ENCODE measurements at places on chromosomes 11 and 22.

- no peak for DNase-seq
Measured at GRCh38 chr11:18493310-18493709, 33.4 kb downstream of the TSG101 start.

DNA sequence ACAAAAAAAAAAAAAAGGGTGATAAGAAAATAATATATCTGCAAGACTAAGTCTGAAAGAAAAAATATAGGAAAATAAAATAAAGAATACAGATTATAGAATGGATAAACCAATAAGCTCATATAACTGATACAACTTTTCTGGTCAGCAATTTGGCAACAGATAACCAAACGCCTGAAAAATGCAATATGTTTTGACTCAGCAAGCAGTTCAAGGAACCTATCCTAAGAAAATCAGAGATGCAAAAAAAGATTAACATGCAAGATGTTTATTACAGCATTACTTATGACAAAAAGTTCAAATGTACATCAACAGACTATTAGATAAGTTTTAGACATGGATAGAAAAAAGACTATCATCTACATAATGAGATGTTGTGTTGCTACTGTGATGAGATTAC lies 27.1 kb upstream of the GAB2 start:
- DNase-seq = no peak

- DNase-seq = no peak
Measured at GRCh38 chr22:44802071-44802700, 49.8 kb downstream of the ARHGAP8 start.

DNA sequence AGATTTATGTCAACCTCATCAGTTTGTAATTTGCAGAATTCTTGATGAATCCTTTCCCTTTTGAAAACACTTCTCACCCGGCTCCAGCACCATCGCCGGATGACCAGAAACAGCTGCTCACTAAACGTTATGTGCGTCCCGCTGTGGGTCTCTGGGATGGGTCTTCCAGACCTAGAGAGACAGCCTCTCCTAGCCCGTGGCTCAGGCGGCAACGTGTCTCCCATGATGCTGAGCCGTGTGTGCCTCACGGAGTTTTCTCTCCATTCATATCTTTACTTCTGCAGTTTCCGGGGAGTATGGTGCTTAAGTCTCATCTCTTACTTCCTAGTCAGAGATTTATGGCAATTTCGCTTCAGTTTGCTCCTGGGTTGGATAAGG lies 25.0 kb upstream of the ACR start:
- DNase-seq = no peak

DNA sequence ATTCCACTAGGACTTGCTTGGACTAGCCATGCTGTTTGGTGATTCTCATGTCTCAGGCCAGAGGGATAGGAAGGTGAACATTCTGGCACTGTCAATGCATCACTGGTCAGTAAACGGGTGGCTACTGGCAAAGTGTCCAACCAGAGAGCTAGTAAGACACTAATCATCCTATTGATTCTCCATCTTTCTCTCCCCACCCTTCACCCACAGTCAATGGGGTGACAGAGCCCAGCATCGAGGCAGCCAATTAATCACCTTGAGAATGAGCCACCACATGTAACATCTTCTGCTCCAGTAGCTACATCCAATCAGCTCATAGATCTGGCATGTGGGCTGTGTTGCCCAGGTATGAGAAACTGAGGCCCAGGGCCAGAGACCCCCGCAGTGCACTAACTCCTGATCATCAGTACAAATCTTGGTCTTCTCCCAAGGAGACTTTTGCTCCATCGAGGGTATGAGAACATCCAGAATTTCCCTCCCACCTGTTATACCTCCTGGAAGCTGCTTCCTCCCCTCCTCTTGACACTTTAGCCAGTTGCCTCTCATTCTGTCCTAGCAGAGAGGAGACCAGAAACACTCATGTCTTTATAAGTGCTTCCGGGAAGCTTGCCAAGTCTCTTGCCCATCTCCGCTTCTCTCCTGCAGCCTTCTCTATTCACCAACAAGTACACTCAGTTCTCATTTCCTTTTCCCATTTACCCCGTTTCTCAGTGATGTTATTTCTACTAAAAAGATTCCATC lies 17.0 kb downstream of the HTR3A start:
- no peak for DNase-seq

GRCh38 chr22:48663297-48663696 lies 1164.4 kb downstream of the BRD1 start:
- no peak for DNase-seq
